ENCODE measurements at places on chromosomes 12 and 14.

GRCh38 chr12:58441483-58441882, 478.8 kb downstream of the LRIG3 start:
- DNase-seq, result no peak

- DNase-seq, result peak; percentile 29
These were observed at the start of gene AHNAK2 for GRCh38 chr14:104977681-104978653. Gene AHNAK2, minus strand, starts transcription at chr14:104978374. Its CDS starts 137 bp downstream, at chr14:104978237.

- DNase-seq, result no peak
These were observed 35.8 kb downstream of the FLVCR2 start for GRCh38 chr14:75614179-75614578.

DNA sequence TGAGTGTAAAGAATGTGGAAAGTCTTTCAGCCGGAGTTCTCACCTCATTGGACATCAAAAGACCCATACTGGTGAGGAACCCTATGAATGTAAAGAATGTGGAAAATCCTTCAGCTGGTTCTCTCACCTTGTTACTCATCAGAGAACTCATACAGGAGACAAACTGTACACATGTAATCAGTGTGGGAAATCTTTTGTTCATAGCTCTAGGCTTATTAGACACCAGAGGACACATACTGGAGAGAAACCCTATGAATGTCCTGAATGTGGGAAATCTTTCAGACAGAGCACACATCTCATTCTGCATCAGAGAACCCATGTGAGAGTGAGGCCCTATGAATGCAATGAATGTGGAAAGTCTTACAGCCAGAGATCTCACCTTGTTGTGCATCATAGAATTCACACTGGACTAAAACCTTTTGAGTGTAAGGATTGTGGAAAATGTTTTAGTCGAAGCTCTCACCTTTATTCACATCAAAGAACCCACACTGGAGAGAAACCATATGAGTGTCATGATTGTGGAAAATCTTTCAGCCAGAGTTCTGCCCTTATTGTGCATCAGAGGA, 25.1 kb upstream of the ZNF268 start:
- DNase-seq, result no peak

- no peak for DNase-seq
These were observed 2.7 kb downstream of the PCNX4 start for GRCh38 chr14:60094306-60094897.

GRCh38 chr14:23660290-23661226, 24.4 kb downstream of the DHRS2 start:
- no peak for DNase-seq

GRCh38 chr14:64915797-64916196, 1.5 kb downstream of the CHURC1 start:
- DNase-seq, result no peak

GRCh38 chr12:75526655-75527511, 15.5 kb upstream of the KRR1 start:
- DNase-seq, result no peak

GRCh38 chr12:83826112-83826511, 1086.5 kb downstream of the SLC6A15 start:
- peak; percentile 9 for DNase-seq

DNA sequence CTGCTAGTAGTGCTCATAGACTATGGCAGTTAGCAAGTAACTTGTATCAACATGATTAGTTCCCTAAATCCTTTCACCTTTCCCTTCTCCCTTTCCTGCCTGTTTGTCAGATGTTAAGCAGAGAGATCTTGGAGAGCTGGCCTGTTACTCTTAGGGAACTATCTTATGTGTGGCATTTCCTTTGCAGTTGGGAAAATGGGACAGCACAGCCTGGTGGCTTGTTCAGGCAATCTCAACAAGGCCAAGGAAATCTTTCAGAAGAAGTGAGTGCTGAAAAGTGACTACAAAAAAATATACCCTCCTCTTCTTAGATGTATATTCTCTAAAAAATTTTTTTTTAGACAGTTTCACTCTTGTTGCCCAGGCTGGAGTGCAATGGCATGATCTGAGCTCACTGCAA, 7.4 kb downstream of the PARP2 start:
- DNase-seq, result no peak

DNA sequence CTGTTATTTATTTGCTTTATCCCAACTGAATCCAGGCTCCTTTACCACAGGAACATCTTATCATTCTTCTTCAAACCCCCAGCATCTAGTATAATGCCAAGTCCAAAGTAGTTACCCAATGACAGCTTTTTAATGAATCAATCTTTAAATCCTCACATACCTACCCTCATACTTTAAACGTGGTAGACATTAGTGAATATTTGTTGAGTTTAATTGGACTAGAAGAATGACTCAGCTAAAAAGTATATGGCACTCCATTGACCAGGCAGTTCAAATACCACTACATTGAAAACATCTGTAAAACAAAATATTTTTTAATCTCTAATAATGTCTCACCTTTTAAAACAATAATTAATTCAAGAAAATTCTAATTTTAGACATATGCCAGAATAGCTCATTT, 98.1 kb downstream of the ZFC3H1 start:
- no peak for DNase-seq

- DNase-seq, result no peak
These were observed 85.0 kb downstream of the KICS2 start for GRCh38 chr12:64137117-64137516.

DNA sequence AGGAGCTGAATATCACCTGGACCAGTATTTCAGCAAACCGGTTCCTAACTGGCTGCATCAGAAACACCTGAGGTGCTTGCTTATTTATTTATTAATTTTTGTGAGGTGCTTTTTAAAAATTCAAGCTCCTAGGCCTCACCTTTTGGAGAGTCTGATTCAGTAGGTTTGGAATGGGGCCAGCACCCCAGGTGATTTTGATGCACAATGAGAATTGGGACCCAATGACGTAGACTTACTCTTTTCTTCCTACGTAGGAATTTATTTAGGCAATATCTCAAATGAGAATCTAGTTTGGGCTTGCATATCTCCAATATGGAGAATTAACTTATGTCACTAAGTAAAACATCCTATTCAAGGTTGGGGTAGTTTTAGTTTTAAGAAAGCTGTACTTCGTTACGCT, 7.3 kb downstream of the YEATS4 start:
- no peak for DNase-seq

DNA sequence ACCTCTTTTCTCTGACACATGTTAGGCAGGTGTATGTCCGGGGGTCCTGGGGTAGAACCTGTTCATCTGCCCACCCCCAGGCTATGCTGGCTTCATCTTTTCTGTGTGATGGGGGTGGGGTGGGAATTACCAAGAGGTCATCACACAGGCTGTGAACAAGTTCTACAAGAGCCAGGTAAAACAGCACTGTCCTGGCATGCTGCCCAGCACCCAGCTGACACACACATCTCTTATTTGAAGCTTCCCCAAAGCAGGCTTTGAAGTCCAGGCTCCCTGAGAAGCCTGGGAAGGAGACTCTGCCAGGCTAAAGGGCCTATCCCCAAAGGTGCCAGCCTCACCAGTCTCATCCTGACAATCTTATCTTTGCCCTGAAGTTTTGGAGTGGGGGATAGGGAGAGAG, 141.1 kb downstream of the ALG10 start:
- no peak for DNase-seq

DNA sequence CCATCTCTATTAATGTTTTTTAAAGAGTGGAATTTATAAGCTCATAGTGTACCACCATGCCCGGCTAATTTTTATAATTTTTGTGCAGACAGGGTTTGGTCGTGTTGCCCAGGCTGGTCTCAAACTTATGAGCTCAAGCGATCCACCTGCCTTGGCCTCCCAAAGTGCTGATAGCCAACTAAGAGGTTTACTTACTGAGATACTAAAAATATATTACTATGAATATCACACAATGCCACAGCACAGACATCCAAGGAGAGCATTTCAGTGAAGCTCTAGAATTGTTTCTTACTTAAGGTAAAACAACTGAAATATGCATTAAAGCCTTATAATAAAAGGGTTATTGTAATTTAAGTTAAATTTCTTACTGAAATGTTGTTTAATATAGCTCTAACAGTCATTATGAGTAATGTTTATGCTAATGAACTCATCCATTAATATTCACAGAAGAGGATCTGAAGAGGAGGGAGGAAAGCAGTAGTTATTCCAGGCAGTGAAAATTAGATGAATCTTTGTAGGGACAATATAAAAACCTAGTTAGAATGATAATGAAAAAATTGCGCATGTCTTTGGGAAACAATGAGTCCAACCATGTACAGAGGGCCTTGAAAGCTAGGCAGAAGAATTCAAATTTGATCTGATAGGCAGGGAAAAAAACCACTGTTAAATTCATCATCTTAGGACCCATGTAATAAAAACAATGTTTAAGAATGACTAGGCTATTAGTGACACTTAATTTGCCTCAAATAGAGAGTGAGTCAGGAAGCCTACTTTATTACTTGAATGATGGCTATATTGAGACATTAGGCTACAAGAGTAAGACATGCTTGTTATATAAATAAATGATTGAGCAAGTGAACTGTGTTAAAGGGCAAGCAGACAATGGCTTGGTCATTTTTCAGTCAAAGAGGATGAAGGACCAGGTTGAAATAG, 99.2 kb downstream of the SLC41A2 start:
- DNase-seq, result no peak

- no peak for DNase-seq
These were observed 932.8 kb downstream of the SLC6A15 start for GRCh38 chr12:83979785-83980184.

DNA sequence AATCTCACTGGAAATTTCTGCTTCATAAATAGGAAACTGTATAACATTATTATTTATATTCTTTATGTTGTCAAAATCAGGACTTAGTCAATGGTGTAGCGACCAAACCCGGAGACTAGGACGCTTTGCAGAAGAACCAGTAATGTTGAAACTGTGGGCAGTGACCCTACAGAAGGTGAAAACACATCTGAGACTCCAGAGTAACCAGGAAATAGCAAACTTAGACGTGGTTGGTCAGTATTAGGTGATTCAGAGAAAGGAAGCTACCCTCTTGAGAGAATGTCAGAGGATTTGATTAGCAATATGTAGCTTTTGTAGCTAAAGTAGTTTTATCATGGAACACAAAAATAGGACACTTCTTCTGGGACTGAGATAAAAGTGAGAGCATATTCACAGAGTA, 381.9 kb downstream of the SLC16A7 start:
- no peak for DNase-seq

DNA sequence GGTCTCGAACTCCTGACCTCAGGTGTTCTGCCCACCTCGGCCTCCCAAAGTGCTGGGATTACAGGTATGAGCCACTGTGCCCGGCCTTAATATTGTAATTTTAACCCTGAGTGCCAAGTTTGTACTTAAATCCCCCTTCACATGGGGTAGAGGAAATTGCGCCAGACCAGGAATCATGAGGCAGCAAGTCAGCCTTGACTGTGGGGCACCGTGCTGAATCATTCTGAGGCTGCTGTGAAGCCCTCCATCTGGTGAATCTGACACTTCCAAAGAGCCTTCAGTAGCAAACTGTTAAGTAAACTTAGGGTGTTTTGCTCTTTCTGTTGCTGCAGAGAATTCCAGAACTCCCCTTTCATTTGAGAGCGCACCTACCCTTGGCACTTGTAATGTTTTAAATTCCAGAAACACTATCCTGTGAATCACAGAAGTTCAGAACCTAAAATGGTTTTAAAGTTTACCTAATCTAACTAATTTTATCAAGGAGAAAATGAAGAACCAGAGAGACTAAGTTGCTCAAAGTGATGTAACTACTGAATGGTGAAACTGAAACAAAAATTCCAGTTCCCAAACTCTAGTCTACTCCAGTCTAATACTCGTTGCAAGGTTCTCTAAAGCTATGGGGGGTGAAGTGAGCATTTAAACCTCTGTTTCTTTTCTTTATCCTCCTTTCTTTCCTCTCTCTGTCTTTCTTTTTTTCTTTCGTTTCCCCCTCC, 7.5 kb downstream of the HEBP1 start:
- DNase-seq, result no peak

DNA sequence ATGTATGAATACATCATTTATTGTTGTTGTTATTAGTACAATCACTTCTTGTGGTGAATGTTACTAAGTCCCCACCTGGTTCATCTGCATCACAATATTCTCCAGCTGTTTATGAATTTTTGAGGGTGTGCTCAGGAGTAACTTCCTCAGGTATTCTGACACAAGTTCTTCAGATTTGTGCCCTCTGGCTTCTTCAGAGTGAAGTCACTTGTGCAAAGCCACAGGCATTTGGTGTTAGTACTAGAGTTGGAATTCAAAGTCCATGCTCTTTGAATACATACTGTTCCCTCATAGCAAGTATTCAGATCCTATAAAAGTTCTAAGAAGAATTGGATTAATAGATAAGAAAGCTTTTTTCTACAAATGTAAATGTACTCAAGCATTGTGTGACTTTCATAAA, 150.3 kb upstream of the AVPR1A start:
- DNase-seq, result no peak

DNA sequence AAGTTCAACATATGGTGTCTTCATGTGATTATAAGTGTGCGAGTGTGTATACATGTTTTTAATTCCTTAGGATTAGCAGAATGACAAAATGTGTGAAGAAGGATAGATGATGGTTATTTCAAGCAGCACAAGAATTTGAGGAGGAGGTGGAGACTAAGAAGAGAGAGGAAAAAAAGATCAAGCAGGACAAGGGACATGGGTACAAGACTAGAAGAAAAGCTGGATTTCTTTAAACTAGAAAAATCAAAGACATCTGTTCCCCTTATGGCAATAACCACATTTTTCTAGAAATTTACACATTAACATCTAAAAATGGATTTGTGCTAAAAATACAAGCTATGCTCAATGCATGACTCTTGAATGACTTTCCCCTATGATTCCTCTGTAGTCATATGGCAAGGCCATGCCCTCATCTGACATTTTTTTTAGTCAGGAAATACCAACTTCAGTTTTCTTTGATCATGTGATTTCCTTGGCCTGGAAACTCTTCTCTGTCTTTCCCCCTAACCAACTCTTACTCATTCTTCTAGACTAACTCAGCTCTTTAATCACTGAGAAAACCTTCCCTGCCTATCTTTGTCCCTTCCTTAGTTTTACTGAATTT, 435.8 kb downstream of the NRXN3 start:
- DNase-seq, result no peak

- no peak for DNase-seq
These were observed 129.5 kb downstream of the STXBP6 start for GRCh38 chr14:24920265-24921075.

DNA sequence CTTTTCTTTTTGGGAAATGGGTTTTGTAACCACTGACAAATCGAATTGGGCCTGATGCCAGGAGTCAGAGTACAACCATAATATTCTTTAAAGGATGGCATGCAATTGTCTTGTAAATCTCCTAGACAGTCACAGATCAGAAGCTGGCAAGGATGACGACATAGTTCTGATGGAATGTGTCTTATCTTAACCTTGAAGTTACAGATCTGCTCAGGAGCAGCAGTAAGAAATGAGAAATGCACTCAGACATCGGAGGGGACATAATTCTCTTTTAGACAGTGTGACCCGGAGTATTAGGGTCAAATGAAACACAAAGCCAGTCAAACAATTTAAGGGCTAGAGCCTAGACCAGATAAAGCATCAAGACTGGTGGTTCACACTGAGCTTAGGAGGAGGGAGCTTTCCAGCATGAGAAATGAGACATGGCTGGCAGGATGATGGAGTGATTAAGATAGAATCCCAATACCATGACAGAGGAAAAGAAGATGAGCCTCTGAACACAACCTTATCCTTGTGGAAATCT, 17.5 kb downstream of the CBX5 start:
- DNase-seq, result no peak
